GM18507 (cell line): ENCODE measurements at places on chromosomes 3 and 15.

DNA sequence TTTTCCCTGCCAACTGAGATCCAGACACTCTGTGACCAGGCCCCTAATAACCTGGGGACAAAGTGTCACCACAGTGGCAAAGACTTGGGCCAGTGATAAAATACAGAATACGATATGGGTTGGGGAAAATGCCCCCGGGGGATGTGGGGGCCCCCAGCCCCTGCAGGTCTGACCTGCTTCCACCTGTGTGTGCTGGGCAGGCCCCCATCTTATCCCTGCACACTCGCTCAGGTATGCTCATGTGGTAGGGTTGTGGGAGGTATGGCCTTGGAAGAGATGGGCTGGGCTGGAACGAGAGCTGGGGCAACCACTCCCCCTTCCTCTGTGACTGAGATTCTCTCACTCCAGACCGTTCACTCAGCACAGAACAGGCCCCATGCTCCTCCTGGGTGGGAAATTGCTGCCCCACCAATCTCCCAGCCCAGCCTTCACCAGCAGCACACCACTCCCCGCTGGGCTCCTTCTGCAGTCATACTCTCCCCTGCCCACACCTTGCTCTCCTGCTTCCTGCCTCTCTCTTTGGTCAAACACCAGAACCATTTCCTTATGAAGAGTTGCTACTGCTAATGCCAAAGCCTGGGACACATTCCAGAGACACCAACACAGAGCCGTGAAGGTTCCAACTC lies 9.6 kb upstream of the CPEB1 start:
- no peak for DNase-seq

- no peak for DNase-seq
Observed at GRCh38 chr3:31249545-31249944, 283.2 kb upstream of the STT3B start.

- no peak for DNase-seq
Observed at GRCh38 chr3:30352410-30353318, 253.7 kb upstream of the TGFBR2 start.

- DNase-seq, result no peak
Observed at GRCh38 chr3:38640661-38641452, 8.6 kb downstream of the SCN5A start.

- no peak for DNase-seq
Observed at GRCh38 chr3:133763797-133764683, 17.8 kb downstream of the TF start.
